Mesendoderm (in vitro differentiated cells): ENCODE measurements at places on chromosomes 12 and 14.

- H3K4me1 ChIP-seq, result no peaks in the 10 kb centered on the region
- H3K27me3 ChIP-seq, result no peaks in the 10 kb centered on the region
- H3K27ac ChIP-seq, result no peak overlapping the region
- H3K4me3 ChIP-seq, result no peak overlapping the region
These were observed 23.2 kb downstream of the GPR68 start for GRCh38 chr14:91221270-91221669.

- H3K27me3 ChIP-seq, result no peaks in the 10 kb centered on the region
- H3K4me3 ChIP-seq, result no peak overlapping the region
- H3K27ac ChIP-seq, result no peak overlapping the region
- no peaks in the 10 kb centered on the region for H3K4me1 ChIP-seq
- H3K36me3 ChIP-seq, result no peaks in the 10 kb centered on the region
- no peak for DNase-seq
These were observed 13.5 kb upstream of the KRT82 start for GRCh38 chr12:52419656-52420055.

DNA sequence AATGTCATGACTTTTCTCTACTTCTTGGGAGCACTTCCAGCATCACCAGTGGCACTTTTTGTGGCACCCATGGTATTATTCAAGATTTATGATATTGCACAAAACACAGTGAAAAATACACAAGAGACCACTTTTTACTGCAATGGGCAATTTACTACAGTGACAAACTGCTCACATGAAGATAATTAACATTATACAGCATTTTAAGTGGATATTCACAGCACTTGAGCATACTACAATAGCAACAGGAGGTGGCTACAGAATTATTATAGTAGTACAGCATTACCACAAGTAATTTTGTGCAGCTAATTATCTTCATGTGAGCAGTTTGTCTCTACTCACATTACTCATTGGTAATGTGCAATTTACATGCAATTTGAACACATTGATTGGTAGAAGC lies 18.3 kb downstream of the IL26 start:
- no peaks in the 10 kb centered on the region for H3K36me3 ChIP-seq
- H3K4me1 ChIP-seq, result peaks cover 2% of the 10 kb centered on the region
- H3K4me3 ChIP-seq, result no peak overlapping the region
- DNase-seq, result no peak
- H3K27me3 ChIP-seq, result no peaks in the 10 kb centered on the region
- no peak overlapping the region for H3K27ac ChIP-seq

DNA sequence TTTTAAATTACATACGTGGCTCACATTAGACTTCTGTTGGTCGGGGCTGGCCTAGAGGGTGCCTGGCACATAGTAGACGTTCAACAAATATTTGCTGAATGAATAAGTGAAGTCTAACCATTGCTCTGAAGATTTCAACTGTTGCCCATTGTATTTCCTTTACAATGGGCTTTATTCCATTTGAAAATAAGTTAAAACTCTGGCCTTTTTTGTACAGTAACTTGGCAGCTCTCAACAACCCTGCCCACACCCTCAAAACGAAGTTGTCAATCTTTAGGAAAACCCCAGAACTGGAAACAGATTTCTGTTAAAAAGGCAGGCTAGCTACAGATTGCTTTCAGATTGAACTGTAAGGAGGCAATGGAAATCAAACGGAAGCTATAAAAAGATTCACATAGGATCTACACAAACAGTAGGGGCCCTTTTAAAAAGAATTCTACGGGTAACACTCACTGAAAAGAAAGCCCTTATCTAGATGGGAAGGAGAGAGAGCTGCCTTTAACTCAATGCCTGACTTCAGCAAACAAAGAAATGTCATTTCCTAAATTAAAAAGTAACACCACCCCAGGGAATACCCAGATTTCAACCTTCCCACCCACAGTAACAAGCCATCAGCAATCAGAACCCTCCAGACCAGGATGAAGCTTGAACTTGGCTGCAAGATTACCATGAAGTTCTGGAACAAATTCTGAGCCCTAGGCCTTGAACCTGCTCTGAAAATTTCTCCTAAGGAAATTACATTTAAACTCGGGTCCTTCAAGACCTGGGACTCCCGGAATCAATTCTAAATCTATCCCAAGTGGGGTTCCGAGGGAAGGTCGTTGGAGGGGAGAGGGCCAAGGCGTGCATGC lies 1.4 kb downstream of the WSB2 start:
- peaks cover 4% of the 10 kb centered on the region for H3K4me1 ChIP-seq
- H3K27me3 ChIP-seq, result no peaks in the 10 kb centered on the region
- DNase-seq, result peak; percentile 90
- H3K27ac ChIP-seq, result peak overlapping the region; percentile 94

- H3K4me3 ChIP-seq, result no peak overlapping the region
- no peak overlapping the region for H3K27ac ChIP-seq
- no peaks in the 10 kb centered on the region for H3K4me1 ChIP-seq
- H3K36me3 ChIP-seq, result no peaks in the 10 kb centered on the region
- DNase-seq, result no peak
- H3K27me3 ChIP-seq, result no peaks in the 10 kb centered on the region
These were observed 106.7 kb downstream of the AEBP2 start for GRCh38 chr12:19546027-19546426.
